Activated T-cell treated with anti-CD3 and anti-CD28 coated beads for 1 hour (primary cell): ENCODE measurements at places on chromosomes 2 and 18.

DNA sequence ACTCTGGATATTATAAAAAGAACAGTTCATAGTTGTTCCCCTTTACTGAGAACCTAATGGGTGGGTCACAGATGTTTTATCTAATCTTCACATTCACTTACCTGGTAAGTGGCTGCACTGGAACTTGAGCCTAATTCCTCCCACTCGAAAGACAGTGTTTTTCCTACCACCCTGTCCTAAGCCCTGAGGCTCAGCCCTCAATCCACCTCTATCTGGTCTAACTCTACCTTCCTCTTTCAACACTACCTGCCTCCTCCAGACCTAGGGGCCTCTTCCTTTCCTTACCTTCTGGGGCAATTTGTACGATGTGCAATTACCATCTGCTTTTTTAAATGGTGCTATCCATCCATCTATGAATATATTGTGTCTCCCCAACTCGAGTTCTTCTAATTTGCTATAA, 9.7 kb upstream of the KIF3C start:
- no peak for DNase-seq

- no peak for DNase-seq
These were observed 42.7 kb upstream of the ALPP start for GRCh38 chr2:232335859-232336215.

GRCh38 chr18:79385326-79385707, 10.4 kb upstream of the NFATC1 start:
- no peak for DNase-seq

- DNase-seq, result peak; percentile 8
These were observed 756 bp downstream of the ABI2 start for GRCh38 chr2:203328760-203329540.

GRCh38 chr18:26004832-26005231, 85.6 kb downstream of the SS18 start:
- no peak for DNase-seq

DNA sequence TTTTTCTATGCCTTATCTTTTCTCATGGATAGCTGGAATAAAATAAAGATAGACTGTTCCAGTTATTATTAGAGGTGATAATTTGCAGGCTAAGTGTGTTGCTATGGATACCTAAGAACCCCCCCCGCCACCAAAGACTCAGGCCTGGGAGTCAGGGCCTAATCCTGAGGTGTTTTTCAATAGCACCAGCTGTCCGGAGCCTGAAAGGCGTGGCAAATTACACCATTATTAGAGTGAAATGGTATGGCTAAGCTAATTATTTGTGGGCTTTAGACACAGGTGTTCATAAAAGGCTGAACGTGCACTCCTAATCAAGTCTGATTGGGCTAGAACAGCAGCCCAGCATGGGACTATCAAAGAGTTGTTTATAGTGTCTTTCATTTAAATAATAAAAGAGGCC, 293.2 kb upstream of the DCC start:
- no peak for DNase-seq

DNA sequence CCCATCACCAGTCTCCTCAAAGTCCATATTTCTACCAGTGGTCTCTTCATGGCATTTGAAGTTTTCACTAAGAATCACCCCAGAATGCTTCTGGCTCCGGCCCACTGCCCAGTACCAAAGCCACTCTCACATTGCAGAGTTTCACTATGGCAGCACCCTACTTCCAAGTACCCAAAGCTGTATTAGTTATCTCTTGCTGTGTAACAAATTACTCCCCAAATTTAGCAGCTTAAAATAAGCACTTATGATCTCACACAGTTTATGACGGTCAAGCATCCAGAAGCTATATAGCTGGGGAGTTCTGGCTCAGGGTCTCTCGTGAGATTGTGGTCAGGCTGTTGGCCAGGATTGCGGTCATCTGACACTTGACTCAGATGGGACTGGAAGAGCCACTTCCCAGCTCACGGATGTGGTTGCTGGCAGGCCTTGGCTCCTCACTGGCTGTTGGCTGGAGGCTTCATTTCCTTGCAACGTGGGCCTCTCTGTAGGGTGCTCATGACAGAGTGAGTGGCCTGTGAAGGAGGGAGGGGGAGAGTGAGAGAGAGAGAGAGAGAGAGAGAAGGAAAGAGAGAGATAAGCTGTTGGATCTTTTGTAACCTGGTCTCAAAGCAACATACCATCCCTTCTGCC, 189.5 kb downstream of the CTIF start:
- DNase-seq, result no peak

DNA sequence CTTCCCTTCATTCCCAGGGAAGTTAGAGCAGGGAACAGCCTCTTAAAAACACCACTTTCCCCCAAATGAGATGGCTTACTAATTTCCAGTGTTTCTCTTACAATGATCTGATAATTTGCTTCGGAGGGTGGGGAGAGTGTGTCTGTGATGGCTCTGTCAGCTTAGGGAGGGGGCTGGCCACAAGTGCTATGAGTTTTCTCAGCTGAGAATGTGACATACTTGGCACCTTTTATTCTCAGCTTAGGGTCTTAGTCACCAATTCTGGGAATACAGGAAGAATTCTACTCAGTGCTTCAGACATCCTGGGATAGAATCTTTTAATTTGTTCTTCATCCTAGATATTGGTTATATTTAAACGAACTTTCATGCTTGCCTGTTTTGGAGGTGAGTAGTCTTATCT, 64.4 kb downstream of the AOX1 start:
- no peak for DNase-seq

GRCh38 chr18:26497866-26498265, 50.5 kb downstream of the KCTD1 start:
- DNase-seq, result no peak

DNA sequence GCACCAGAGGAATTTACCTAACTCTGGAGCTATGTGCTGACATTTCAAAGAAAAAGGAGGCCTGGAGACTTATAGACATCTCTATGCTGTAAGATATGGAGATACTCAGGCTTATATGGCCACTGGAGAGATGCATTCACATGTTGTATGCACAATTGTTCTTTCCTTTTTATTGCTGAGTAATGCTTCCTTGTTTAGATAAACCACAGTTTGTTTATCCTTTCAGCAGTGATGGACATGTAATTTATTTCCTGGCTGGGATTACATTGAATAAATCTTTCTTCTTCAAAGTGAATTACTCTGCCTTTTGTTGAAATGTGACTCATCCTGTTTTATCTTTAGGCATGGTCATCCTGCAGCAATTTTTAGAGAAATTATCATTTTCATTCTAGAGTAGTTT, 716.7 kb upstream of the GCFC2 start:
- DNase-seq, result no peak

GRCh38 chr2:154692927-154693326, 5.6 kb upstream of the KCNJ3 start:
- DNase-seq, result no peak

- DNase-seq, result no peak
These were observed 63.3 kb upstream of the ZNF804A start for GRCh38 chr2:184534986-184535385.

- no peak for DNase-seq
These were observed 6.9 kb downstream of the PNKD start for GRCh38 chr2:218276986-218277755.

DNA sequence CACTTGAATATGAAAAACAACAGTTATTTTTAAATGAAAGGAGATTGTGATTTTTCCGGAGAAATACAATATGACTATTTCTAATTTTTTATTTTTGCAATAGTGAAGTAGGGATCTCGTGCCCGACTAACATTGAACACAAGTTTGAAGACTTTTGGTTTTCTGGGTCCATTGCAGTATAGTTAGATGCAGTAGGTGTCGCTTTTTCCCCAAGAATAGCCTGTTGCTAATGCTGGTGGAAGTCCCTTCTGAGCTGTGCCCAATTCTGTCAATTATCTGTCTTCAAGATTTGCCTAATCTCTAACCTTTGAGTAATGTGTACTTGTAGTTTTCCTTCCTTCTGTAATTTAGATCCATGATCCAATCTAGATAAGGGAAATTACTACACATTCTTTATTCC, 36.5 kb downstream of the SEMA4F start:
- no peak for DNase-seq

GRCh38 chr2:161166538-161167409, 6.5 kb downstream of the TANK start:
- DNase-seq, result no peak

DNA sequence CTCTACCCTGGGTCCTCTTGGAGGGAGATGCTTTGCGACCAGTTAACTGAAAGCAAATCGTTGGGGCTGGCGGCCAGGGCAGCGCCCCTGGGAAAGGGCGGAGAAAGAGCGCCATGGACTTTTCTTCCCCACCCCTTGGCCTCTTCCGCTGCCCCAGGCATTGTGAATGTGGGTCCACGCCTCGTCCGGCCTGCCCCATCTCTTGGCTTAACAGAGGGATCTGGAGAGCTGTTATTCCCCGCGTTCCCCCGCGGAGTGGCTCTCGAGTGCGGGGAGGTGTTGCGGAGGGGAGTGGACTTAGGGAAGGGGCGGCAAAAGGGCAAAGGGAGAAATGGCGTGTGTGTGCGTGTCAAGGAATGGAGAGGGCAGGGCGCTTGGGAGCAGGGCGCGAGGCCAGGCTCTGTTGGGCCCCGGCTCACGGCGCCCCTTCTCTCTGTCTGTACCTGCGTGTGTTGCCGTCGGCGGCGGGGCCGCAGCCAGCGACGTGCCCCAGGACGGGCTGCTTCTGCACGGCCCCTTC, 6.6 kb downstream of the EMX1 start:
- no peak for DNase-seq

GRCh38 chr18:34031810-34032209, 192.9 kb downstream of the NOL4 start:
- no peak for DNase-seq

DNA sequence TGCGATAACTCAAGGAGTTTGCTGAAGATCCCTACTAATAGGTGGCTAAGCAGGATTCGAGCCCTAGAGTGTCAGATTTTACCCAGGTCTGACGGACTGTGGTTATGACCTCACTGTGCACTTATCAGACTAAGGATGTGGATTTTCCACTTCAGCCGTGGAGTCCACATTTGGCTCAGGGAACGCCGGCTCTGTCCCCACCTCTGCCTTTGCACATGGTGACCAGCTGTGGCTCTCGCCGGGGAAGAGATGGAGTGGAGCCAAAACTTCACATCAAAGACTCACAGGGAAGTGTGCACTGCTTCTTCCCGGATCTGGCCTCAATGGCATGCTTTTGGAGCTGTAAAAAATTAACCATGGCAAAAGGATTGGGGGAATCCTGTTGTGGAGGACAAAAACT, 249.3 kb upstream of the APCDD1 start:
- no peak for DNase-seq

- no peak for DNase-seq
These were observed 98.4 kb upstream of the MBOAT2 start for GRCh38 chr2:9101763-9102425.

GRCh38 chr18:22428672-22429071, 11.0 kb upstream of the CTAGE1 start:
- DNase-seq, result no peak

GRCh38 chr2:42385225-42385624, 24.2 kb upstream of the COX7A2L start:
- no peak for DNase-seq

- no peak for DNase-seq
These were observed 248.9 kb downstream of the TMEM182 start for GRCh38 chr2:103010751-103011150.

DNA sequence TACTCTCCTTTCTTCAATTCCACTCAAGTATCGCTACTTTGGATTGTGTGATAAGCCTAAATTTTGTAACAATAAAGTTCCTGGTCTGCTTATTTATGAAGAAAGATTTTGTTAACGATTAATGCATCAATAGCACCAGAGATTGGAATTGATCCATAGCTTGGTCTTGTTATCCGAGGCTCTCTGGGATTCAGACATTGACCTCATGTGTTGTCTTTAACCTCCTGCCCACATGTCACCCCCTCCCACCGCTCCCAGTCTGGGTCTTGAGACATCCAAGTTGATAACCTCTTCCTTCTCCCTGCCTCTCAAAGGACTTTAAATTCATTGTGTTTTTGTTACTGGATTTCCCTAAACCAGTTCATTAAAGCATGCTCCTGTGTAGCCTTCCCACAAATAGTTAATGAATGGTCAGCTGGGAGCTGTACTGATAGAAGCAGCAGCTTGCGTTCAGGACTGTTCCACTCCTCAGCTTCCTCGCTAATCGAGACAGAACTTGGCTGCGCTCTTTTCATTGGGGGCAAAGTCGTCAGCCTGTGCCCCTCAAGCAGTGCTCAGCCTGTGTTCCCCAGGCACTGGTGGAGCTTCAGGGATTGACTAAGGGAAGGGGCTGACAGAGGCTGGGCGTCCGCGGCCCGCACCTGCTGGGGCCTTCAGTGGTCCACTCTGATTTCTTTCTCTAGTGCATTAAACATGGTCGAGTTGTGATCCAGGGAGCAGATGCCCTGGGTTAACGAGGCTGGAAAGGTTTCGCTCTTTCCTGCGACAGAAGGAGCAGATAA, 18.9 kb downstream of the ASB1 start:
- DNase-seq, result no peak

GRCh38 chr2:219028996-219029828, 12.1 kb downstream of the CFAP65 start:
- no peak for DNase-seq

DNA sequence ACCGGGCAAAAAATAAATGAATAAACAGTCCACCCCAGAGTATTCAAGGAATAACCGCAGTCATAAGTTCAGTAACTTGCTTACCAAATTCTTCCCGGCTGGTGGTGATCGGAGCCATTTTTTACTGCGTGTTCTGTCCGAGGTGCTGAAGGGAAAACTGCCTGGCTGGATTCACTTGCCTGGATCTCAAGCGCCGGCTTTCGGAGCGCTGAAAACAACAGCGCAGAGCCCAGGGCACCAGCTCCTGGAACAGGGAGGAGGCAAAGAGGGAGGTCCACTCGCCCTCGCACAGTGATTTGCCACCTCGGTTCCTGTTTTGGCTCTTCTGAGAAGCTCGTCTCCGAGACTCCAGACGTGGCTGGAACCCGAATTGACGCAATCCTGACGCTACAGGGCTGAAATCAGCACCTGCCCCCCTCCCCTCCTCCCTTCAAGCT, at the start of gene SYT4:
TSS of gene SYT4 (minus strand) at position 327 of the 437 bp plus-strand sequence. CDS start at position 118, 209 bp downstream.
- DNase-seq, result no peak

- no peak for DNase-seq
These were observed 116.8 kb upstream of the SERPINE2 start for GRCh38 chr2:224155896-224156295.

GRCh38 chr2:170022692-170023091, 155.3 kb upstream of the MYO3B start:
- DNase-seq, result no peak

- no peak for DNase-seq
These were observed 33.3 kb downstream of the STRADB start for GRCh38 chr2:201484805-201485204.

DNA sequence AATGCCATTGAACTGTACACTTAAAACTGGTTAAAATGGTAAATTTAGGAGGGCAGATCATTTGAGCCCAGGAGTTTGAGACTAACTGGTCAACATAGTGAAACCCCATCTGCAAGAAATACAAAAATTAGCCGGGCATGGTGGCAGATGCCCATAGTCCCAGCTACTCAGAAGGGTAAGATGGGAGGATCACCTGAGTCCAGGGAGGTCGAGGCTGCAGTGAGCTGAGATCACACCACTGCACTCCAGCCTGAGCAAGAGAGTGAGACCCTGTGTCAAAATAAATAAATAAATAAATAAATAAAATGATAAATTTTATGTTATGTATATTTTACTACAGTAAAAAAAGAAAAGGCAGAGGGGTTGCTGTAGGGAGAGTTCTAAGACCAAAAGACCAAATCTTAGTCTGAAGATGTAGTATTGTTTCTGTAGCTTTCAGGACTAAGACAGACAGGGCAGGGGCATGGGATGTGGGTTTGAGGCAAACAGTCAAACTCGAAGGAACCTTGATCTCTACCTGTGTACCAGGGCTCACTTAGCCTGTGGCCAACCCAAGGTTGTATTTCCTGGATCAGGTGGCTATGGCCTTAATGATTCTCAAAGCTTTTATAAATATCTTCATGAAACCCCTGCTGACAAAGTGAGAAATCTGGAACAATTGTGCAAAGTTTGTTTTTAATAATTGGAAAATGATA, 316.7 kb downstream of the CYRIA start:
- no peak for DNase-seq
